ENCODE measurements at places on chromosomes 6 and 20.

GRCh38 chr20:35306931-35307517, 14.8 kb upstream of the FAM83C start:
- peaks cover 8% of the 10 kb centered on the region for H3K36me3 ChIP-seq
- H3K27ac ChIP-seq = peak overlapping the region; percentile 49
- H3K27me3 ChIP-seq = no peaks in the 10 kb centered on the region
- no peak overlapping the region for H3K4me3 ChIP-seq
- no peak for DNase-seq

- no peak for DNase-seq
- H3K4me1 ChIP-seq = peaks cover 4% of the 10 kb centered on the region
- H3K27me3 ChIP-seq = peaks cover 93% of the 10 kb centered on the region
- H3K36me3 ChIP-seq = peaks cover 8% of the 10 kb centered on the region
- H3K4me3 ChIP-seq = peak within 1 kb of the TSS; percentile 76
- peak within 1 kb of the TSS; percentile 59 for H3K27ac ChIP-seq
These were observed at the start of gene CCN2 for GRCh38 chr6:131950767-131951575. Gene CCN2 (minus strand): TSS chr6:131951372. CDS start chr6:131951172, 200 bp downstream.

GRCh38 chr20:4709261-4710105, 12.2 kb upstream of the PRND start:
- H3K27me3 ChIP-seq = peaks cover 14% of the 10 kb centered on the region
- no peak overlapping the region for H3K27ac ChIP-seq
- no peak for DNase-seq
- peaks cover 6% of the 10 kb centered on the region for H3K4me1 ChIP-seq

GRCh38 chr6:112701201-112701600, 354.1 kb downstream of the RFPL4B start:
- no peak for DNase-seq
- H3K4me3 ChIP-seq = no peak overlapping the region
- no peaks in the 10 kb centered on the region for H3K4me1 ChIP-seq
- H3K27me3 ChIP-seq = no peaks in the 10 kb centered on the region
- H3K27ac ChIP-seq = no peak overlapping the region

DNA sequence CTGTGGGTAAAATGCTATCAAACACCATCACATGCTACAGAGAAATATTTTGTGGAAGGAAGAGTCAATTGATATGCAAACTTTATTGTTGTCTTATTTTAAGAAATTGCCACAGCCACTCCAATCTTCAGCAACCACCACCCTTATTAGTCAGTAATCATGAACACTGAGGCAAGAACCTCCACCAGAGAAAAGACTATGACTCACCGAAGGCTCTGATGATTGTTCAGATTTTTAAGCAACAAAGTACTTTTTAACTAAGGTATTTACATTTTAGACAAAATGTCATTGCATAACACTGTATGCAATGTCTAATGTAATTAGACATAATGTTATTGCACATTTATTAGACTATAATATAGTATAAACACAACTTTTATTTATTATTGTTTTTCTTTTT, 26.2 kb upstream of the MMP24 start:
- H3K27ac ChIP-seq = no peak overlapping the region
- no peaks in the 10 kb centered on the region for H3K36me3 ChIP-seq
- DNase-seq = no peak
- H3K4me3 ChIP-seq = no peak overlapping the region

GRCh38 chr6:9612489-9612888, 802.4 kb downstream of the TFAP2A start:
- DNase-seq = no peak
- no peak overlapping the region for H3K4me3 ChIP-seq
- H3K4me1 ChIP-seq = no peaks in the 10 kb centered on the region
- H3K27me3 ChIP-seq = no peaks in the 10 kb centered on the region
- H3K27ac ChIP-seq = no peak overlapping the region
- H3K36me3 ChIP-seq = no peaks in the 10 kb centered on the region

DNA sequence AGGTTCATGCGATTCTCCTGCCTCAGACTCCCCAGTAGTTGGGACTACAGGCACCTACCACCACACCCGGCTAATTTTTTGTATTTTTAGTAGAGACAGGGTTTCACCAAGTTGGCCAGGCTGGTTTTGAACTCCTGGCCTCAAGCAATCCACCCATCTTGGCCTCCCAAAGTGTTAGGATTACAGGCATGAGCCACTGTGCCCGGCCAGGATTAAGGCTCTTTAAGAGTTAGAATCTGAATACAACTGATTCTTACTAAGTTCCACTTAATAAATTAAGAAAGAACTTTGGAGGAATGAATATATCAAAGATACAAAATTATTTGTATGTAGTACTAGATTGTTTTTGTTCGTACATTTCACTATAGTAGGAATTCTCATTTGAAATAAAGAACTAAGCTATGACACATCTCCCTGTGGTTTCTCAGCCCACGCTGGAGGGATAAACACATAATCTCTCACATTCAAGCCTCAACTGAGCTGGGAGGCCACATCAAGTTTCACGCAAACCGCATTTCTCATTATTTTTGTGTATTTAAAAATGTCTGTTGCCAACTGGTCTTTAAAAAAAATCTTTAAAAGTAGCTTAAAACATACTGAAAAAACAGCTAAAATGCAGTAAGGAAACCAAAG, 34.2 kb downstream of the DTNBP1 start:
- peak overlapping the region; percentile 81 for H3K27ac ChIP-seq

GRCh38 chr6:118786596-118787453, 107.1 kb upstream of the ASF1A start:
- DNase-seq = no peak
- no peak overlapping the region for H3K4me3 ChIP-seq

DNA sequence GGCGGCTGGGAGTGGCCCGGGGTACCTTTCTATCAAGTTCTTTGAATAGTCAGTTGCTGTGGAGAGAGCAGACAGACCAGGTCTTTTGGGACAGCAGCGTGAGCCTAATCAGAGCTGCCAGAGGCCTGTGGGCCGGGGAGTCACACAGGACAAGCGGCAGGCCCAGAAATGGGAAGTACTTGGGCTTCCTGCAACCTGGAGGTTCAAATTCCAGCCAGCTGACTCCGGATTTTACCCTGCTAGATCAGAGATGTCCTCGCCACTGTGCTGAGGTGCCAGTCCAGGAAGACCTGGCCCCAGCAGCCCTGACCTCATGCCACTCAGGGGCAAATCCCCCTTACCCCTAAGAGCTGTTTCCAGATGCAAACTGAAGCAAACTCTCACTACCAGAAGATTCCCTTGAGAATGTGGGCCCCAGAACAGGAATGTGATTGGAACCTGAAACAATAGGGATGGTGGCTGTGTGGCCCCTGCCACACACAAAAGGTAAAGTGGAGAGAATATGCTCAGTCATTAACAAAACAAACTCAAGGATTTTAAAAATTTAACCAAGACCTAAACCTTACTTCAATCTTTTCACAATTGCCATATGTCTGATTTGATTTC, 9.7 kb downstream of the BEND3 start:
- no peaks in the 10 kb centered on the region for H3K36me3 ChIP-seq
- H3K4me3 ChIP-seq = no peak overlapping the region
- H3K27me3 ChIP-seq = no peaks in the 10 kb centered on the region
- no peak overlapping the region for H3K27ac ChIP-seq

DNA sequence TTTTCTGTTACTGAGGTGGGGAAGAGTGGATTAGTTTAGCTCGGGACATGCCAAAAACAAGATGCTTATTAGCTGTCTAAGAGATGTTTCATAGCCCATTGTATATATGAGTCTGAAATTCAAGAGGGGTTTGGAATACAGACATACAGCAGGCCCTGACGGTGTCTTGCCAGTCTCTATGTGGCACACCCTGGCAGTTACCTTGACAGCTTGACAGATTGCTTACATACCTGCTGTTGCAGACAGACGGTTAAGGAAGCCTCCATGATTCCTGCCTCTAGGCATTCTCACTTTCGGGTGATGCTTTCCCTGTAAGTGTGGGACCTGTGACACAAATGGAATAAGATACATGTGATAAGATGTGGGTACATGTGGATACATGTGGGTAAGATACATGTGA, 95.0 kb downstream of the QRSL1 start:
- H3K27me3 ChIP-seq = peaks cover 28% of the 10 kb centered on the region
- no peaks in the 10 kb centered on the region for H3K4me1 ChIP-seq
- no peak overlapping the region for H3K4me3 ChIP-seq
- no peak for DNase-seq

DNA sequence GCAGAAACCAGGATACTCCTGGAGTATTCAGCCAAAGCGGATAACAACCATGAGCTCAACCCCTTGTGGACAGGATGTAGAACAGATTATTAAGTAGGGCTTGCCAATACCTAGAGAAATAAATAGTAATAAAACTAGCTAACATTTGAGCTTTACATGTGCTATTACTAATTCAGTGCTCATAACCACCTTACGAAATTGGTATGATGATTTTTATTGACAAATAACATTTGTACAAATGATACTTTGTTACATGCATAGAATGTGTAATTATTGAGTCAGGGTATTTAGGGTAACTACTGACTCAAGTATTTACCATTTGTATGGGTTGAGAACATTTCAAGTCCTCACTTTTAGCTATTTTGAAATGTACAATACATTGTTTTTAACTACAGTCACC, 287.9 kb downstream of the CDC5L start:
- H3K27me3 ChIP-seq = peaks cover 21% of the 10 kb centered on the region
- DNase-seq = no peak
- H3K4me3 ChIP-seq = no peak overlapping the region
- H3K27ac ChIP-seq = no peak overlapping the region
- H3K36me3 ChIP-seq = no peaks in the 10 kb centered on the region
- no peaks in the 10 kb centered on the region for H3K4me1 ChIP-seq

DNA sequence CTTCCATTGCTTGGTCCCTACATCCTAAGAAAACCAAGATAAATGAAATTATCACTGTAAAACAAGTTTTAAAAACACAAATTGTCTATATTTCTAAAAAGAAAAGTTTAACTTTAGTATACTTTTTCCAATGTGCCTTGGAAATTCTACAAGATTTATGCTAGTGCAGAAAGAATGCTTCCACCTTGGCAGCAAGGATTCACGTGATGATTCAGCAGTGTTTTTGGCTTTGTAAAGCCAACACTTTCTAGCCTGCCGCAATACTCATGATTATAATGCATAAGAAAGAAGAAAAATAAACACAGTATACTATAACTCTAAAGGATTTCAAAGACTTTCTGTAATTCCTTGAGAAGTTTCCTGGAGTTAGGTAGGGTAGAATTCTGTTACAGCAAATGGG, 442.7 kb downstream of the TENT5A start:
- H3K4me1 ChIP-seq = no peaks in the 10 kb centered on the region
- no peak for DNase-seq
- no peaks in the 10 kb centered on the region for H3K27me3 ChIP-seq
- H3K27ac ChIP-seq = no peak overlapping the region

GRCh38 chr6:62492192-62492822, 206.3 kb upstream of the KHDRBS2 start:
- H3K36me3 ChIP-seq = no peaks in the 10 kb centered on the region
- H3K27ac ChIP-seq = no peak overlapping the region
- no peaks in the 10 kb centered on the region for H3K4me1 ChIP-seq
- H3K4me3 ChIP-seq = no peak overlapping the region

DNA sequence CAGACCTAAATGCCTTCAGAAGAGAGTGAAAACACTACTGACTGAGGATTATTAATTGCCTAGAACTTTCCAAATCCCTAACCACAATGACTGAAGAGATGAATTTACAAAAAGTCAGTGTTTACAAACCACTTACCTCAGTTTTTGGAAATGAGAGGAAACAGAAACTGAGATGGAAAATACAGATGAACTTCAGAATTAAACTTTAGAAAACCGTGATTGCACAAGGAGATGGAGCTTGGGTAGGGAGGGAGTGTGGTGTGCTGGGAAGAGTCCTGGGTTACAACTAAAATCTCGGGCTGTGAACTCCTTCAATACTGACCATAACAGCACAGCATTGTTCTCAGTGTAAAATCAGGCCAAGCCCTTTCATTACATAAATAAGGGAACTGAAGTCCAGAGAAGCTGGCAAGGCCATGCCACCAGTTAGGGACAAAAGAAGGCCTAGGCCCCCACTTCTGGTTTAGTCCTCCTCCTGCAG, 4.0 kb downstream of the ELMO2 start:
- peaks cover 19% of the 10 kb centered on the region for H3K36me3 ChIP-seq
- no peak for DNase-seq
- peaks cover 69% of the 10 kb centered on the region for H3K4me1 ChIP-seq
- H3K27ac ChIP-seq = peak overlapping the region; percentile 89

DNA sequence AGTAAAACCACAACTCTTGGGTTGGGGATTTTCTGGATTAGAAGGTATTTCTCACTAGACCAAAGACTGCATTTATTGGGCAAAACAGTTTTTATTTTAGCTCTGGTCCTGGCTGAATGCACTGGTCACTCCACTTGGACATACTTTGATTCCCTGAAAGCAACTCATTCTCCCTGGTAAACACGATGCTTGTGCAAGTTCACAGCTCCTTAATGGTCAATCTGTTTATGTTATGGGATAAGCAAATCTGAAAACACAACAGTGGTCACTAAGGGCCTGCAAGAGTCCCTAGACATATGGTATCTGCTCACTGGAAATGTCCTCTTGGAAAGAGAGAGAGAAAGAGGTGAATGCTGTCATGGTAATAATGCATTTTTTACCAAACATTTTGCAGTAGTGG, 559.8 kb downstream of the CDH26 start:
- no peak for DNase-seq
- no peak overlapping the region for H3K4me3 ChIP-seq
- no peak overlapping the region for H3K27ac ChIP-seq
- H3K36me3 ChIP-seq = no peaks in the 10 kb centered on the region
- H3K27me3 ChIP-seq = peaks cover 22% of the 10 kb centered on the region

DNA sequence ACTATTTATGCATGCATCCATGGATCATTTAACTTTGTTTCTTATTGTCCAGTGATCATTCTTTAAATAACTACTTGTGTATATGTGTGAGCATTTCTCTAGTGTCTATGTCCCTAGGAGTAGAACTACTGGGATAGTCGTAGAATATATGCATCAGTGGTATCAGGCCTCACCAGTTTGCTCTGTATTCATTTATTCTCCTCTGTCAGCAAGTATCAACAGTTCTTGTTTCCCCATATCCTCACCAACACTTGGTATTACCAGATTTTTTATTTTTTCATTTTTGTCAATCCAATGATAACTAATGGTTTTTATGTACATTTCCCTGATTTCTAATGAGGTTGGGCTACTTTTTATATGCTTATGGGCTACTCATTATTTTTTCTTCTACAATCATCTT, 27.9 kb downstream of the CTNNBL1 start:
- no peak overlapping the region for H3K4me3 ChIP-seq
- H3K27me3 ChIP-seq = no peaks in the 10 kb centered on the region
- peaks cover 6% of the 10 kb centered on the region for H3K4me1 ChIP-seq
- H3K27ac ChIP-seq = no peak overlapping the region

DNA sequence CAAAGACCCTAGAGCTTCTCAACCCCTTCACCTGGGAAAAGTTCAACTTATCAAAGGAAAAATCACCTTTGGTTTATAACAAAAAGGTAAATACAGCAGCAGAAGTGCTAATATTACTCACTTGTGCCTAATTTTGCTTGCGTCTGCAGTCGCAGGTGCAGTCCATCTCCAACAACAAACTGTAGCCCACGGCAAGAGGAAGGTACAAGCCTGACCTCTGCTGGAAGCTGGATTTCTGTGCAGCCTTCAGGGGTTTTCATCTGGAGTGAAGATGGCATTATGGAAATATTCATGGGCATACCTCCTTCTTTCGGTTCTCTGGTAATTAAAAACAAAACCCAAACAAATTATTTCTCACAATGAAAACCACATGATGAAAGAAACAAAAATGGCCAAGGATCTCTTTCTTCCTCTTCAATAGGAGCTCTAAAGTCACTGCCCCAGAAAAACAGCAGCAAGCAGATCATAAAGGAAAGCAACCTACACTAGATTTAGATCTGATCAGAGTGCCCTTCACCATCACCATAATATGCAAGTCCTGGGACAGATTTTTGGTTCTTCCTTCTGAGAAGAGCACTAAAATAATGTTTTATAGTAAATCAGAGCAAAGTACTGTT, 7.8 kb downstream of the UBE3D start:
- peaks cover 3% of the 10 kb centered on the region for H3K4me1 ChIP-seq
- no peaks in the 10 kb centered on the region for H3K27me3 ChIP-seq
- H3K4me3 ChIP-seq = no peak overlapping the region
- H3K27ac ChIP-seq = no peak overlapping the region
- peaks cover 4% of the 10 kb centered on the region for H3K36me3 ChIP-seq
- peak; percentile 7 for DNase-seq

Measured in effector memory CD8-positive, alpha-beta T cell (primary cell).